H1 (cell line): ENCODE measurements at places on chromosomes 7 and 10.

- H3K4me1 ChIP-seq, result no peaks in the 10 kb centered on the region
- no peak for DNase-seq
- no peak overlapping the region for H3K27ac ChIP-seq
- no peaks in the 10 kb centered on the region for H3K36me3 ChIP-seq
- no peaks in the 10 kb centered on the region for H3K27me3 ChIP-seq
These were observed 31.4 kb downstream of the CPXM2 start for GRCh38 chr10:123860209-123860608.

GRCh38 chr7:66699998-66700397 is 40.5 kb upstream of the RABGEF1 start:
- no peaks in the 10 kb centered on the region for H3K36me3 ChIP-seq
- no peaks in the 10 kb centered on the region for H3K4me1 ChIP-seq
- H3K27me3 ChIP-seq, result no peaks in the 10 kb centered on the region
- H3K4me3 ChIP-seq, result no peak overlapping the region

DNA sequence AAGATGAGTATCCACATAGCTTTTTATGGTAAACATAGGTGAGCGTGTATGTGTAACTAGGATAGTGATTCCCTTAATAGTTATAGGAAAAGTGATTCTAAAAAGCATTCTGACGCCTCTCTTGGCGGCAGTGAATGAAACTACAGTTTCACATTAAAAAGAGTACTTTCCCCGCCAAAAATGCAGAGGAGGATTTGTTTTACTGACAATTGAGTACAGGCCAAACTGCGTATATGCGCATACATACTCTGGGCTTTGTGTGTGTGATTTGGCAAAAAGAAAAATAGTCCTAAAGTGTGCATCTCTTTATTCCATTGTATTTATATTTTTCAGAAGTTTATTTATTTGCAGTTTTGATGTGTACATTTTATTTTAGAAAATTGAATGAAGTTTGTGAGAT is 10.3 kb downstream of the CUL1 start:
- no peaks in the 10 kb centered on the region for H3K27me3 ChIP-seq
- H3K36me3 ChIP-seq, result no peaks in the 10 kb centered on the region
- no peak overlapping the region for H3K27ac ChIP-seq
- no peak overlapping the region for H3K4me3 ChIP-seq
- no peaks in the 10 kb centered on the region; the same call in 1 of the 2 replicates for H3K4me1 ChIP-seq
- DNase-seq, result no peak

DNA sequence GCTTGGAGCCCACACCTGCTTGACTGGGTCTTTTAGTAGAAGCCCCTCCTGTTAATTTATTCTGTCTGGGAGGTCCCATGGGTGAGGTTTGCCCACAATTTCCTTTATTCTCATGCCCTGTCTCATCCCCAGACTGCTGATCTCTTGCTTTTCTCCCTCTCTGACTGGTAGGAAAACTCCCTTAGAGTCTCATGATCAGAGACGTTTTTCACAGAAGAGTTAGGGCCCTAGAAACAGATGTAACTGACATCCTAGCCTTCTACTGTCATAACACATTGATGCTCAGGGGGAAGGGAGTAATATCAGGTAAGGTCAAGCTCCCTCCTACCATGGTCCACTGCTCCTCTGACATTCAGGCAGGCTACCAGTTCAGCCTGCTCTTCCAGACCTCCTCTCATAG is 43.7 kb upstream of the WASL start:
- H3K4me1 ChIP-seq, result no peaks in the 10 kb centered on the region
- no peak overlapping the region for H3K27ac ChIP-seq
- no peaks in the 10 kb centered on the region for H3K27me3 ChIP-seq
- H3K4me3 ChIP-seq, result no peak overlapping the region

DNA sequence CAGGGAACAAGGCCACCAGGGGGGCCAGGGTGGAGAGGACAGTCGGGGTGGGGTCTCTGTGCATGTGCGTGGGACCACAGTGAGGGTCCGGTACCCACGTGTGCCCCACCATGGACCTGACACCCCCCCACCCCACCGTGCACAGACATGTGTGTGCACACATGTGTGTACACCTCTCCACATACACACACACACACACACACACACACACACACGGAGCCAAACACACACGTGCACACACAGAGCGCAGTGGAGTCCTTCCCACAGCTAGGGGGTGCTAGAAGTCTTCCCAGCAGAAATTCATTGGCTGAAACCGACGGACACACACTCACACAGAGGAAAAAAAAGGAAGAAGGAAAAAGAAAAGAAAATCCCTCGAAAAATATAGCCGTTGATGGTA is 42.8 kb upstream of the GNA12 start:
- no peak for DNase-seq
- no peak overlapping the region for H3K4me3 ChIP-seq
- no peak overlapping the region for H3K27ac ChIP-seq
- no peaks in the 10 kb centered on the region for H3K36me3 ChIP-seq
- no peaks in the 10 kb centered on the region for H3K27me3 ChIP-seq

GRCh38 chr7:3243680-3244079 is 57.4 kb upstream of the SDK1 start:
- peaks cover 2% of the 10 kb centered on the region for H3K4me1 ChIP-seq
- no peaks in the 10 kb centered on the region for H3K36me3 ChIP-seq
- H3K27me3 ChIP-seq, result no peaks in the 10 kb centered on the region

DNA sequence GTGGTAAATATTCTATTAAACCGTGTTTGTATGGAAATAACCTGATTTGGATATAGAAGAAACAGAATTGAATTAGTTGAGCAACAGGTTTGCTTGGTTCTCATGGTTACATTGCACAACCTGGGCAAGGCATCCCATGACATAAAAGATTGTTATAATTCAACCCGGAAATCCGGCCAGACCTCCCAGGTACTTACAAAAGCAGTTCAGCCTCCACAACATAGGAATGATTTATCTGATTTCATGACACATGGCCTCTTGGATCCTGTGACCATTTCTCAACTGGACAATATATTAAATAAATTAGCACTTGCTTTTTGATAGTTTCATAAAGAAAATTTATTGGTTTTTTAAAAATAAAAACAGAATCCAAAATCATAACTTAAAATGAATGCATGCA is 55.1 kb upstream of the PTPN12 start:
- no peak for DNase-seq
- H3K4me3 ChIP-seq, result no peak overlapping the region
- no peak overlapping the region for H3K27ac ChIP-seq
- peaks cover 3% of the 10 kb centered on the region for H3K4me1 ChIP-seq
- H3K27me3 ChIP-seq, result no peaks in the 10 kb centered on the region

DNA sequence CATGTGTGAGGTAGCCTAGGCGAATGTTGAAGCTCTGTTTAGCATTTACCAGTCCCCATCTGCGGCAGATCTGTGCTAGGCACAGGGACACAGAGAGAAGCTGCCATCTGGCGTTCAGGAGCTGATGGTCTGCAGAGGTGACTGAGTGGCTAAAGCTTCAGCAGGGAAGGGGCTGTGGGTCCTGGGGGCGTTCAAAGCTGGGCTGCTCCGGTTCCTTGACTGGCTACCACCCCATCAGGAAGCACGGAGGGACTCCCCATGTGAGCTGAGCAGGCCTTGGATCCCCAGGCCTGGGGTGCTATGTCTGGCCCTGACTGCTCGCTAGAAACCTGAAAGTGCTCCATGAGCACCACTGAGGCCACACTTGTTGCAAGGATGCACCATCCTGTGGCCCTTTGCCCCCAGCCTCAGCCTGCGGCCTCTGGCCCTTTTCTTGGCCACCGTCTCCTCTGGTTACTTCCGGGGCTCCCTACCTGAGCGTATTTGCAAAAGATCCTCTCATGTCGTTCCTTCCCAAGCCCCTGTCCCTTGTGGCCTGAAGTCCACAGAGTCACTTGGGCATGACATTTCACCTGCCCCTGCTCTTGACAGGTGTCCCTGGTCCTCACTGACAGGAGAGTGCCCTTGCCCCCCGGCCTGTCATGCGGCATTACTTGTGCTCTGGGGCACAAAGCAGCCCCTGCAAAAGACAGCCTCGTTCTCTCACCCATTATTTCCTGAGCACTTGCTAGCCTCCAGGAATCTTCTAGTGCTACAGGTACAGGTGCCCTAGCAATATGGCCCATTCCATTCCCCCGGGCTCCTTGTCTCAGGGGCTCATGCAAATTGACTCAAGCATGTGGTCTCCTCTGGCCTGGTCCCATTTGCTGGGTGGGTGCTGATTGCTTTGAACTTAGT is 108.1 kb downstream of the GLRX3 start:
- no peak for DNase-seq
- H3K4me3 ChIP-seq, result no peak overlapping the region
- H3K4me1 ChIP-seq, result no peaks in the 10 kb centered on the region
- H3K27ac ChIP-seq, result no peak overlapping the region
- no peaks in the 10 kb centered on the region for H3K27me3 ChIP-seq
- no peaks in the 10 kb centered on the region for H3K36me3 ChIP-seq

- H3K27me3 ChIP-seq, result no peaks in the 10 kb centered on the region
- no peak overlapping the region for H3K27ac ChIP-seq
These were observed 5.9 kb downstream of the FGFR2 start for GRCh38 chr10:121592155-121592890.

DNA sequence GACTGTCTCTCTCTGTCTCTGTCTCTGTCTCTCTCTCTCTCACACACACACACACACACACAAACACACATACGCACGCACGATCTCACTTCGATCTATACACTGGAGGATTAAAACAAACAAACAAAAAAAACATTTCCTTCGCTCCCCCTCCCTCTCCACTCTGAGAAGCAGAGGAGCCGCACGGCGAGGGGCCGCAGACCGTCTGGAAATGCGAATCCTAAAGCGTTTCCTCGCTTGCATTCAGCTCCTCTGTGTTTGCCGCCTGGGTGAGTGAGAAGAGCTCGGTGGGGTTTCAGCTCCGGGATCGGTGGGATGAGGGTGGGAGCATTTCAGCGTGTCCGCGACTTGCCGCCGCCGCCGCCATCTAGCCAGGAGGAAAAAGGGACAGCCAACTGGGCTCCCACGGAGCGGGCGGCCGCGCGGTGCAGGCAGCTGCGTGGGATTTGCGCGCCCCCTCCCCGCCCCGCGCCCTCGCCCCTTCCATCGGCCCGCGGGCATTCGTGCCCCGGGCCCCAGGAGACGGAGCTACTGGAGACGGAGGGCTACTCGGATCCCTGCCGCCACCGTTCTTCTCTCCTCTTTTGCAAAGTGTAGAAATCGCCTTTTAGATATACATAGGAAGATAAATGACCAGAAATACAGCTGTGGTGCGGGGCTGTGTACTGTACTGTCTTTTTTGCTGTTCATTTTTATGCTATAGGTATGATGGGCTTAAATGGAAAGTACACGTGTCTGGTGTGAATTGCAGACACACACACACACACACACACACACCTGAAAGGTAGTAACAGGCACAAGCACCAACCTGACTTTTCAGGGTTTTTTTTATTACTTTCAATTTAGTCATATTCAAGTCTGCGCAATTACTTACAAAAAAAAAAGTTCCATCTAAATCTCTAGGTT is 581 bp downstream of the PTPRZ1 start:
- H3K36me3 ChIP-seq, result no peaks in the 10 kb centered on the region
- DNase-seq, result no peak
- H3K4me1 ChIP-seq, result peaks cover 13% of the 10 kb centered on the region; the same call in 1 of the 2 replicates

DNA sequence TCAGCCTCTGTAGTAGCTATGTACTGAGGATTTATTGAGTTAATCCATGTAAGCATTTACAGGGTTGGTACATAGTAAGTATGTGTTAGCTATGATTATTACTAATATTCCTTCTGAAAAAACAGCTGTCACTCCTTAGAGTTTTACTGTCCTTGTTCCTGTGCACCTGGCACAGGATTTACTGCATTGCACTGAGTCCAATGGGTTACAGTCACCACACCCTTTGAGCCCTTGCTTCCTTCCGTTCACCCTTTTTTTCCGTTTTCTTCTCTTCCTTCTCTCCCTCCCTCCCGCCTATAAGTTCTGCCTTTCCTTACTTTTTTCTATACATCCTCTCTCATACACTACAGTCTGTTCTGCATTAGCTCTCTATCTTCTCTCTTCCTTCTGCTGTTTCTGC is 12.5 kb upstream of the CDK6 start:
- H3K4me3 ChIP-seq, result no peak overlapping the region
- DNase-seq, result no peak
- H3K4me1 ChIP-seq, result no peaks in the 10 kb centered on the region
- no peaks in the 10 kb centered on the region for H3K36me3 ChIP-seq
- no peak overlapping the region for H3K27ac ChIP-seq

- H3K36me3 ChIP-seq, result no peaks in the 10 kb centered on the region
- H3K4me1 ChIP-seq, result peaks cover 10% of the 10 kb centered on the region
- DNase-seq, result no peak
- no peak overlapping the region for H3K27ac ChIP-seq
These were observed 46.2 kb downstream of the BLNK start for GRCh38 chr10:96225119-96225518.

GRCh38 chr7:80440883-80441282 is 71.0 kb downstream of the GNAT3 start:
- no peaks in the 10 kb centered on the region for H3K4me1 ChIP-seq
- H3K4me3 ChIP-seq, result no peak overlapping the region
- no peak overlapping the region for H3K27ac ChIP-seq
- no peaks in the 10 kb centered on the region for H3K36me3 ChIP-seq

DNA sequence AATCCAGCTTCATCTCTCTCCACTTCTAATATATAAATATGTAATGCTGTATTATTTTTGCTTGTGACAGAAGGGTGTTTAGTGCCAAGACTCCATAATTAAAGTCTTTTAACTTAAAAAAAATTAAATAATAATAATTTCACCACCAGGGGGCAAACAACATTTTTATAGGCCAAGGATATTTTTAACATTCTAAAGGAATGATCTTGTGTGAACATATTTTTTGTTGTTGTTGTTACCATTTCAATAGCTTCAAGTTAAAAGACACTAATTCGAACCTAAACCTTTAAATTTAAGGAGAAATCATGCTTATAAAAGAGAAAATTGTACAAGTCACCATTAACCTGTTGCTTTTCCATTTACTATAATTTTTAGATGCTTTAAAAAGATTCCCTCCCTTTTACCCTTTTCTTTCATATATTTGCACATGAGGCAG is 7.5 kb upstream of the DNAJC1 start:
- no peak overlapping the region for H3K27ac ChIP-seq
- H3K4me3 ChIP-seq, result no peak overlapping the region
- no peaks in the 10 kb centered on the region for H3K27me3 ChIP-seq
- no peaks in the 10 kb centered on the region for H3K4me1 ChIP-seq
- no peaks in the 10 kb centered on the region for H3K36me3 ChIP-seq

DNA sequence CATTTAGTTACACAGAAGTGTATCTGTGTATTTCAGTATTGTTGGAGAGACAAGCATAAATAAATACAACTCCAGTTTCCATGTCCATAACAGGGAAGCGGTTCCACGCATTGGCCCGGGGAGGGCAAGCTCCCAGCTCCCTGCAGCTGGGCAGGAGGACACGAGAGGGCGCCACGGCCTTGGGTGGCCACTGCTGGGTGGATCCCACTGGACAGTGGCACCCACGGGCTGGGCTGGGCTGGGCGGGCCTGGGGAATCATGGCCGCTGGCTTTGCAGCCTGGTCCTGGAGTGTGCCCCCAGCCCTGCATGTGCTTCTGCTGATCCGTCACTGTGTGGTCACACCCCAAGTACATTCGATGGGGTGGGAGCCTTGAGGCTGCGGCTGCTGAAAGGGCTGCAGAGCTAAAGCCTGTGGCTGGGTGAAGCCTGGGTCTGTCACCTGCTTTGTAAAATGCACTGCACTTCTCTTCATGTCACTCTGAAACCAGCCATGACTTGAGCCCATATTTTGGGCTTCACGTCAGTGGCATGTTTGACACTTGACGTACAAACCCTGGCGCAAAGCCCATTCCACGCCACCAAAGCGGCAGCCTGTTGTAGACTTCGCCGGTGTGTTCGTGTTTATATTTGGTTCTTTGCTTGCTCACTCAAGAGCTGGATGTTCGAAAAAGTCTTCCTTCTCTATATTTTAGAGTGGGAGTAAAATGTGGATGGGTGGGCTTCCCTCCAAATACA is 27.5 kb downstream of the LRRC27 start:
- DNase-seq, result no peak
- H3K4me3 ChIP-seq, result no peak overlapping the region
- H3K27ac ChIP-seq, result no peak overlapping the region
